Stimulated activated CD4-positive, alpha-beta T cell treated with anti-CD3 and anti-CD28 coated beads, Interleukin-1b, Interleukin-23, amount 100 ng/mL, for 1 hour (primary cell): ENCODE measurements at places on chromosomes 7 and 10.

DNA sequence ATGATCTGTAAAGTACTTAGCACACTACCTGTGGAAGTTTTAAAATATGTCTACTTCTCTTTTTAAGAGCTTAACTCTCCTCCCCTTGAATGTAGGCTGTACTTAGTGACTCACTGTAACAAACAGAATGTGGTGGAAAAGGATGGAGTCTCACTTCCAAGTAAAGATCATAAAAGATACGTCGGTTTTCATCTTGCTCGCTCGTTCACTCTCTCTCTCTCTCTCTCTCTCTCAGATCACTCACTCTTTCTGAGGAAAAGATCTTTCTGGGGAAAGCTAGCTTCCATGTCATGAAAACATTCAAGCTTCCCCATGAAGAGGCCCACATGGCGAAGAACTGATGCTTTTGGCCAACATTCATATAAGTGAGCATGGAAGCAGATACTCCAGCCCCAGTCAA, 5.5 kb downstream of the CHUK start:
- no peak for DNase-seq

DNA sequence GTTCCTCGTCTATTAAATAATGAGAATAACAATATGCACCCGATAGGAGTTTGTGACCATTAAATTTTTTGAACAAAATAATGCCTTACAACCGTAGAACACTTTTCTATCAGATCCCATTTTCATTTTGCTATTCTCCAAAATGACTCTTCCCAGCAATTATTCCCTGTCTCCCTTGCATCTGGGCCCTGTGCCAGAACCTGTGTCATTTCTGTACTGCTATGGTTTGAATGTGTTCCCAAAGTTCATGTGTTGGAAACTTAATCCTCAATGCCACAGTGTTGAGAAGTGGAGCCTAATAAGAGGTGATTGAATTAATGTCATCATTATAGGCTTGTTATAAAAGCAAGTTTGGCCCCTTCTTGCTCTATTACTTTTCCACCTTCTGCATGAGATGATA, 33.2 kb upstream of the SMNDC1 start:
- no peak for DNase-seq

- DNase-seq: no peak
Observed at GRCh38 chr7:29890251-29890650, 83.9 kb downstream of the WIPF3 start.

DNA sequence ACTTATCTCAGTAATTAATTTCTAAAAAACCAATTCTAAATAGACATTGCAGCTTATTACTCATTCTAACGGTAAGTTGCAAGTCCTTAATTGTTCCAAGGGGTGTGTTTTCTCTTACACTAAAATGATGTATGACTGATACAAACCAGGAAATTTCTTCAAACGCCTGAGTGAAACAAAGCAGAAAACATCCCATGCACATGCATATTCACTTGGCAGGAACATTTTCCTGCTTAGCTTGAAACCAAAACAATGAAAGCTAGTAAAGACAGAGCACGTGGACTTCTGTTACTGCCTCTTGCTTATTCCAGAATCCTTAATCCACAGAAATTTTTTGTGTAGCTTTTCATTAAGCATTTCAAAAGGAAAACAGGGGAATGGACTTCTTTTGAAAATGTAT, 187.7 kb downstream of the MTERF1 start:
- no peak for DNase-seq

DNA sequence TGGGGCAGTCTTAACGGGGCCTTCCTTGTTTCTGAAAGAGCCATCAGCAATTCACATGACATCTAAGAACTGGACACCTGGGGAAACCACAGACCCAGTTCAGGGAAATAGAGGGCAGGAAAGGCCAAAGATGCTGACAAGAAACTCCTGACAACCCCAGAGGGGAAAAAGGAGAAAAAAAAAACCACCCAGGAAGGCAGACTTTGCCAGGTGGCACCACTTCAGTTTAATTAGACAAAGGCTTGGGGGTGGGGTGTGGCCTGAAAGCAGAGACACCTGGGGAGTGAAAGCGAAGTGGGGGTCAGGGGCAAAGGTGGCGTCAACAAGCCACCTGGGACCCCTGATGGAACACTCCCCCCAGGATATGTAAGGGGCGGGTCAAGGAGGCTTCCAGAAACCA, 53.6 kb downstream of the RAB11FIP2 start:
- no peak for DNase-seq

DNA sequence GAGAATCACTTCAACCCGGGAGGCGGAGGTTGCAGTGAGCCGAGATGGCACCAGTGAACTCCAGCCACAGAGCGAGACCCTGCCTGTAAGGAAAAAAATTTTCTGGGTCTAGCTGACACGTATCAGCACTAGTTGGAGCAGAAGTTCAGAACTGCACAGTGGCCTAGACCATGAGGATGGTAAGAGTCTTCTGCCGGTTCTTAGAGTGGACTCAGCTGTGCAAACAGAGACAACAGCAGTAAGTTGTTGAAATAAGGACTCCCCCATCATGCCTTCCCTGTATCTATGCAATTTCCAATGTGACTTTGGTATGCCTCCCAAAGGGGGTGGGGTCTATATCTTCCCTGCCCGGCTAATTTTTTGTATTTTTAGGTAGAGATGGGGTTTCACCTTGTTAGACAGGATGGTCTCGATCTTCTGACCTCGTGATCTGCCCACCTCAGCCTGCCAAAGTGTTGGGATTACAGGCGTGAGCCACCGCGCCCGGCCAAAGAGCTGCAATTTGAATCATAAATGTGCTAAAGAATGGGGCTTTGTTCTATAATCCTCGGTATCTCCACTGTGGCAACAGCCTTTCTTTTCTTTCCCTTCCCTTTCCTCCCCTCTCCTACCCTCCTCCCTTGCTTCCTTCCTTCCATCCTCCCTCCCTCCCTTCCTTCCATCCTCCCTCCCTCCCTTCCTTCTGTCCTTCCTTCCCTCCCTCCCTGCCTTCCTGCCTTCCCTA, 14.5 kb upstream of the RNF216 start:
- no peak for DNase-seq

GRCh38 chr10:116000151-116000842, 272.7 kb downstream of the GFRA1 start:
- DNase-seq: no peak

- DNase-seq: no peak
Observed at GRCh38 chr7:23470330-23471105, at the start of gene IGF2BP3. Gene IGF2BP3, minus strand, starts transcription at chr7:23470491. Its CDS starts 381 bp downstream, at chr7:23470110.

GRCh38 chr7:91940171-91940570, 491 bp upstream of the AKAP9 start:
- no peak for DNase-seq

GRCh38 chr7:142469696-142470543, 212.1 kb upstream of the PRSS58 start:
- no peak for DNase-seq

DNA sequence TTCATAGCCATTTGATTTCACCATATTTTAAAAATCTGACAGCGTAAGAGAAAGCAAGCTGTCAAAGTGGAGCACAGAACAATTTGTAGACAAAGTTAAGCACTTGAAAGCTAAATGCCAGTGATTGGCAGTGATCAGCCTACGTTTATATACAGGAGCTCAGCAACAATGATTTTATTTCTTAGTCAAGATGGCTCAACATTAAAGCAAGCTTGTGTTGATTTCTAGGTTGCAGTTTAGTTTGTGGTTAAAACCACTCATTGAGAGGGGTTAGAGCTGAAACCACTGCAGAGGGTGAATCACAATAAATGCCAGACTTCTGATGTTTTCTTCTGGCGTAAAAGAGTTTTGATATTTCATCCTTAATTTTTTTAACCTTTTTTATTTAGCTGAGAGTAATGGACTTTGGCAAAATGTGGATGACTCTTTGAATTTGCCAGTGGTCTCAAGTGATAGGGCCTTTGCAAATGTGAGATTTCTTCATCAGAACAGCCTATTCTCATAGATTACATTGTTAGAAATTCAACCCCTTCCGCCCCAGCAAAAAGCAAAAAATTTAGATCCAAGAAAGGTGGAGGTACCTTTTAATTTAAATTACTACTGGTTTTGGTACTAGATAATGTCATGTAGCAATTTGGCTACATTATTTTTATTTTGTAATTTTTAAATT, 73.8 kb downstream of the SHOC2 start:
- DNase-seq: no peak

GRCh38 chr10:25076506-25077177, 60.2 kb downstream of the THNSL1 start:
- no peak for DNase-seq

- DNase-seq: no peak
Observed at GRCh38 chr7:1232623-1233332, at the start of gene UNCX. Gene UNCX, plus strand, starts transcription at chr7:1232872. Its CDS starts 146 bp downstream, at chr7:1233018.

- DNase-seq: no peak
Observed at GRCh38 chr7:55174456-55174855, 155.6 kb downstream of the EGFR start.

GRCh38 chr7:74575083-74575784, 82.3 kb upstream of the GTF2I start:
- no peak for DNase-seq

DNA sequence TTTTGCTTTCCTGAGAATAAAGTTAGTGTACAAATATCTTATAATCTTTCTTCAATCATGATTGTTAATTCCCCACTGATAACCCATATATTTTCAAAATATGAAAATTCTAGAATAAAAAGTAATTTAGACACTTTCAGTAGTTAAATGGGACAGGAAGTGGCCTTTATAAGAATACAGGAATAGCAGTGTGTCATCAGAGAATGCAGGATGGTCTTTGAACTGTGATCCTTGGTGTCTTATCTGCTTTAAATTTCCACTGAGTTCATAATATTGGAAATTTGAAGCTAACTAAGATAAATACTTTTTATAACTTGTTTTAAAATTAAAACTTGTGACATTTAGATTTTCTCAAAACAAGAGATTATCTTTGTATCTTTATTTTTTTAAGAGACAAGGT, 75.4 kb downstream of the CREM start:
- no peak for DNase-seq

GRCh38 chr7:96084881-96085553, 236.9 kb downstream of the SLC25A13 start:
- no peak for DNase-seq

GRCh38 chr7:3895341-3896116, 594.5 kb downstream of the SDK1 start:
- DNase-seq: no peak

GRCh38 chr10:30176776-30177533, 117.6 kb upstream of the JCAD start:
- no peak for DNase-seq

- no peak for DNase-seq
Observed at GRCh38 chr10:114403541-114404161, 651 bp downstream of the AFAP1L2 start.

- no peak for DNase-seq
Observed at GRCh38 chr10:17074541-17074847, 55.1 kb downstream of the CUBN start.

- DNase-seq: no peak
Observed at GRCh38 chr7:92763636-92764423, 72.5 kb downstream of the CDK6 start.

DNA sequence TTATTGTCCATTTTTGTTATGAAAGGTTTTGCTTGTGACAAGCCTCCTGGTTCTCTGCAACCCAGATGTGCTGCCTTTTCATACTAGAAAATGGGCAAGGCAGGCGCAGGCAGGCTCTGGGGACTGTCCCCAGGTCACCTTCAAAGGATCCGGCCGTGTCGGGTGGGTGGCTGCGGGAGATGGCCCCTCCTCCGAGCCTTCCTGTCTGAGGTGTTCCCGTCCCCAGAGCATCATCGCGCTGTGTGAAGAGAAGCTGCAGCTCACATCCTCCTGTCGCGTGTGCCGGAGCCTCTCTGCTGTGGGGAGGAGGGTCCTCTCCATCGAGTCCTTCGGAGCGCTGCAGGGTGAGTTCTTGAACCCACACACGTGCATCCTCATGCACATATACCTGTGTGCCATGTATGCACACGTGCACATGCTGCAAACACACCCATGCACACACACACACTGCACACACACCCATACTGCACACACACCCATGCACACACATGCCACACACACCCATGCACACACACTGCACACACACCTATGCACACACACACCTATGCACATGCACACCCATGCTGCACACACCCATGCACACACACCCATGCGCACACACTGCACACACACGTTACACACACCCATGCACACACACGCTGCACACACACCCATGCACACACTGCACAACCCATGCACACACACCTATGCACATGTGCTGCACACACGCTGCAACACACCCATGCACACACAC, 23.8 kb downstream of the KNDC1 start:
- DNase-seq: no peak

DNA sequence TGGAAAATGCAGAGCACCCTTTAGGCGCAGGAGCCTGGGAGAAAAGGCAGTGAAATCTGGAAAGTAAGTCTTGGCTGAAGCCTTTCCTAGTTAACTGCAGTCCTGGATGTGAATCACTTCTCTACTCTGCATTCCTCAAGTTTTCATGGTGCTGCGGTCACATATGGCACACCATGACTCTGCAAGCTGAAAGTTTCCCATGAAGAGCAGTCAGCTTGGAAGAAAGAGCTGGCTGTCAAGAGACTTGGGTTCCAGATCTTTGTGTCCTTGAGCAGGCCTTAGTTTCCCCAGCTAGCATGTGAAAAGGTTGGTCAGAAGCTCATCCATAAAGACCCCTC, 548.3 kb downstream of the SORCS3 start:
- no peak for DNase-seq

DNA sequence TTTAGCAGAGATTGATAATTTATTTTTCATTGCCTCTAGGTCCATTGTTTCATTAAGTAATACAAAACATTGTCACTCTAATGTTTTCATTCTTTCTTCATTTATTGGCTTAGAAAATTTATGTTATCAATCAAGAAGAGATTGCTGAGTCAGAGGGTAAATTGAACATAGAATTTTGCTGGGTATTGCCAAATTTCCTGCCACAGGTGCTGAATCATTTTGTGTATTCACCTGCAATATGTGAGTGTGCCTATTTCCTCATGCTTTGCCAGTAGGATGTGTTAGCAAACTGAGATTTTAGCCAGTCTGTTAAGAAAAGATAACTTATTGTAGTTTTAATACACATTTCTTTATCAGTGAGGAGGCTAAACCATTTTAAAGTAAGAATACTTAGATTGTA, 38.0 kb downstream of the MARCHF5 start:
- DNase-seq: no peak

DNA sequence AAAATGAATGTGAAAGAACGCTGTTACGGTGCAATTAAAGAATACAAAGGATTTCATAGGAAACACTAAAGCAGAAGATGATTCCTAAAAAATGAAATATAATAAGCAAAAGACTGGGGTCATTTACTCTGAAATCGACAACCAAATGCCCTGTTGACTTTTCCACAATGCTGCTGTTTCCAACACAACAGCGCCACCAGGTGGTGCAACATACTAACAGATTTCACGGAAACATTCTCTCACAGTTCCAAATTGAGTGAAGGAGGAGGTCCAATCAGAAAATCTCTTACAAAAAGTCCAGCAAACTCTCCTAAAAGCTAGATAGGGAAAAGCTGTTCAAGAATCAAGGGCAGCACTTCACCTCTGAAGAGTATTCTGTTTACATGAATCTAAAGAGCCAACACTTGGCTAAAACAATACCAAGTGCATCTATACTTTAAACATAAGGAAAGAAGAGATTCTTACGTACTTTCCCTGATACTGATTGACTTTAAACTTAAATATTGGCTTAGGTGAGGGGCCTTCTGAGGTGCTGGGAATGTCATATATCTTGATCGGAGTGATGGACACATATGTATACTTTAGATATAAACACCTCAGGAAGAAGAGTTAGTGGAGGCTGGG, 55.9 kb downstream of the UPF2 start:
- peak; percentile 51 for DNase-seq
